ENCODE measurements at places on chromosomes 6 and 20.

- no peak for DNase-seq
Measured at GRCh38 chr6:79410806-79411205, 126.4 kb downstream of the LCA5 start.

DNA sequence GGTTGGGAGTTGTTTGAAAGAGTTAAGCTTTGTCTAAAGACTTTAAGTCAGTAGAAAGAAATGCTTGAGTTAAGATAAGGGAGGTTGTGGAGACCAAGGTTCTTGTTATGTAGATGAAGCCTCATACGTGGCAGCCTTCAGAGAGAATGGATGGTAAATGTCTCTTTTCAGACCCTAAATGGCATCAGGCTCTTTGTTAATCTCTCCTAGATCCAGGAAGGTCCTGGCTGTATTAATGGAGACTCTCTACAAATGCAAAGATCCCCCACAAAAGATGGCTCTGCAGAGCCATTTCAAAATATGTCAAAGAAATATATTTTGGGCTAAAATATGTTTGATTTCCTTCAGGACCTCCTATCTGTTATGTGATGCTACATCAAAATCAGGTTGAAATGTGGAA is 161.6 kb downstream of the ADAT2 start:
- DNase-seq = no peak

GRCh38 chr6:11121851-11122250 is 10.3 kb upstream of the ERVFRD-1 start:
- no peak for DNase-seq

- no peak for DNase-seq
Measured at GRCh38 chr20:34536798-34537394, 20.7 kb downstream of the DYNLRB1 start.
